Inflammatory macrophage treated with lipopolysaccharide for 1 hour (primary cell): ENCODE measurements at places on chromosomes 4 and X.

DNA sequence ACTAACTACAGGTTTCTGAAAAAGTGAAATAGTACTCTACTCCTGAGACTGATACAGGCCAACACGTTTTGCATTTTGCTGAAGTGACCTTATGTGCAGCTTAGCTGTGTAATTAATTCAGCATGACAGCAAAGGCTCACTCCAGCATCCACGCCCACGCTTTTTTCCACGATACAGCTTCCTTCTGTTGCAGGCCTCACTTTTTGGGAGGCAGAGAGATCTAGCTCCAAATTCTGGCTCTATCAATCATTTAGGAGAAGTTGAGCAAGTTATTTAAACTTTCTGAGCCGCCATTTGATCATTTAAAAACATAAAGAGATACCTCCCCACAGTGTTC is 160.3 kb downstream of the AFAP1 start:
- DNase-seq = no peak

DNA sequence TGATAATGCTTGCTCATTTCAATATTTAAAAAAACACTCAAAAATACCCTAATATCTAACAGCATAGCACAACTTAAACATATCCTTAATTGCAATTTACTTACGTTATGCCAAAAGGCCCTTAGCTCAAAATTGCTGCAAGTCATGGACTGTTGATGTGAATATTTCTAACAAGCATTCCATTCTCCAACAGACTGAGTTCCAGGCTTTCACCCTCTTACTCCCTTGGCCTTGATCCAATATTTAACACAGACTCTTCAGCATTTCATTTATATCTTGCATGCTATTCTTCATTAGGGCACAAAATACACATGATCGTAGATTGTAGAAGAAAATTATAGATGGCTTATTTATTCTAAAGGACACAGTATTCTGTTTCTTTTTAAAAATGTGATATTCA is 96.5 kb downstream of the RNF150 start:
- DNase-seq = no peak

DNA sequence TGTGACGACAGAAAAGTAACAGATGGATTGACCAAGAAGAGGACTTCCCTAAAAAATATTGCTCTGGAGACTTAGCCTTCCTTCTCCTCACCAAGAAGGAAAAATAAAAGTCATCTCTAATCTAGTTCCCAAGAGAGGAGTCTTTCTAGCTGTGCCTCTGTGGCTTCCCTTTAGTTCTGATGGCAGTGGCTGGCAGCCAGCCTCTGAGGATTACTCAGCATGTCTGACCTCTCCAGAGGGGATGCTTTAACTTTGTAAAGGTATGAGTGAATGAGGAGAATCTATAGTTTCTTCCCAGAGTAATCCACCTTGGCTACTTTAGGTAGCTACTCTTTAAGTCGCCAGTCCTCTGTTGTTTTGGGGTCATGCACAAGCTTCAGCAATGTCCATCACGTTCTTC is 163.9 kb upstream of the KIT start:
- no peak for DNase-seq

- no peak for DNase-seq
Observed at GRCh38 chrX:105277132-105277531, 56.6 kb upstream of the TEX13A start.

GRCh38 chrX:56783450-56783831 is 54.4 kb downstream of the NBDY start:
- DNase-seq = no peak

- no peak for DNase-seq
Observed at GRCh38 chrX:84078991-84079390, 109.0 kb downstream of the RPS6KA6 start.

DNA sequence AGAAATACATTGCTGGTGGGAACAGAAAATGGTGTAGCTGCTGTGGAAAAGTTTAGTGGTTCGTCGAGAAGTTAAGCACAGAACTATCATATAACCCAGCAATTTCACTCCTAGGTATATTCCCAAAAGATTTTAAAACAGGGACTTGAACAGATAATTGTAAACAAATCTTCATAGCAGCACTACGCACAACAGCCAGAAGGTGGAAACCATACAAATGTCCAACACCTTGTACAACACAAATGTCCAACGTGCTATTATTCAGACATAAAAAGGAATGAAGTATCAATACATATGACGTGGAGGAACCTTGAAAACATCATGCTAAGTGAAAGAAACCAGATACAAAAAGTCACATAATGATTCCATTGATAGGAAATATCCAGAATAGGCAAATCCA is 37.9 kb downstream of the CUL4B start:
- DNase-seq = no peak

- no peak for DNase-seq
Observed at GRCh38 chr4:59060895-59061294, 1950.7 kb upstream of the IGFBP7 start.

- no peak for DNase-seq
Observed at GRCh38 chrX:101081231-101081630, 2.6 kb downstream of the TMEM35A start.

DNA sequence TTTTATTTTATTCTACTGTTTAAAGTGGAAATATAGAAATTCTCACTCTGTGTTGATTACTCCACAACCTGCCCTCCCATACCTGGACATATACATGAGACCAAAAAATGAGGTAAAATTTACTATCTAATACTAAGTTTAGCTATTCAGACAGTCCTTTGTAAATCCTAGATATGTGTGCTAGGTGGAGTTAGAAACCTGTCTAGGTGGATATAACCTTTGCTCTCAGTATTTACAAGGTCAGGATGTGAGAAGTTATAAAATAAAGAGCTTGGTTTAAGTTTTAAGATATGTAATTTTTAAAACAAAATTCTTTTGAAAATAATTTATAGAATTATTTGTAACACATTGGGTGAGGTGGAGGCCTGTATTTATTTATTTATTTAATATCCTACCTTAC is 221.5 kb downstream of the PCDH7 start:
- no peak for DNase-seq

- DNase-seq = no peak
Observed at GRCh38 chr4:968221-968620, 5.1 kb downstream of the DGKQ start.

DNA sequence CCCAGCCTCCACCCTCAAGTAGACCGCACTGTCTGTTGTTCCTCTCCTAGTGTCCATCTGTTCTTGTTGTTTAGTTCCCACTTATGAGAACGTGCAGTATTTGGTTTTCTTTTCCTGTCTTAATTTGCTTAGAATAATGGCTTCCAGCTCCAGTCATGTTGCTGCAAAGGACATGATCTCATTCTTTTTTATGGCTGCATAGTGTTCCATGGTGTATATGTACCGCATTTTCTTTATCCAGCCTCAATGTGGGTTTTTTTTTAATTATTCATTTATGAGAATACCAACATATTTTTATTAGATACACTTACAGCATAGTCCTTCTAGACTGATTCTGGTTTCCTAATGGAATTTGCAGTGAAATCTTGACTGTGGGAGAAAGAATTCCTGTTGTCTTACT is 1.3 kb downstream of the VMA21 start:
- DNase-seq = no peak

DNA sequence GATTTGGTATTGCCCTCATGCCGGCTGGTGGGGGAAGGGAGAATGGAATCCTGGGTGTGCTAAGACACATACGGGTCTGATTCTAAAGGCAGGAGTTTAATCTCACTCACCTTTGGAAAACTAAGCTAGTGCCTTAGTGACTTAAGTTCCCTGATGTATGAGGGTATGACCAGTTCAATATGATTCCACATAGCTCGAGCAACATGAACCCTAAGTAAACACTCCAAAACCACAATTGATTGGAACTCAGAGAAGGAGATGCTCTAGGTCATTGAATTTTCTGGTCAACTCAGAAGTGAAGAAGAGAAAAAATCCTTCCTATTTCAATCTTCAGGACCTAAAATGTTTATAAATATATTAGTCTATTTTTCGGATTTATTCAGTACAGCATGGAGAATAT is 420.1 kb upstream of the INTU start:
- DNase-seq = no peak

- DNase-seq = no peak
Observed at GRCh38 chr4:146261041-146261440, 46.7 kb downstream of the REELD1 start.

- DNase-seq = peak; percentile 93
Observed at GRCh38 chr4:38804654-38805295, at the start of gene TLR1. Gene TLR1, minus strand, starts transcription at chr4:38804791. Its CDS starts 5,960 bp downstream, at chr4:38798831.

DNA sequence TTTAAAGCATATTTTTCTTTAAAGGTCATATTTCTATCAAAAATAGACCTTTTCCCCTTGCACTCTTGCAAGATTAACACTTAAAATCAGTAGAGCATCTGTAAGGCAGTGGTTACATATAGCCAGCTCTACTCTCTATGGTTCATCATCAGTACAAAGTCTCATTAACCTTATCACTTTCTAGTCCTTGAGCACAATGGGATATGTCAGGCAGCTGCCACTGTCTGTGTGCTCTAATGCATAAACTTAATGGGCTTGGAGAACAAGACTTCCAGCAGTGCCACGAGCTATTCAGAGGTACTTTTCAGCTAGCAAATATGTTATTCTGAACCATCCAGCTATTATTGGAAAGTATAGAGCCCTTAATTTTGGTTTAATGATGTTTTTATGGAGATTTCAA is 393.7 kb downstream of the GASK1B start:
- DNase-seq = no peak

DNA sequence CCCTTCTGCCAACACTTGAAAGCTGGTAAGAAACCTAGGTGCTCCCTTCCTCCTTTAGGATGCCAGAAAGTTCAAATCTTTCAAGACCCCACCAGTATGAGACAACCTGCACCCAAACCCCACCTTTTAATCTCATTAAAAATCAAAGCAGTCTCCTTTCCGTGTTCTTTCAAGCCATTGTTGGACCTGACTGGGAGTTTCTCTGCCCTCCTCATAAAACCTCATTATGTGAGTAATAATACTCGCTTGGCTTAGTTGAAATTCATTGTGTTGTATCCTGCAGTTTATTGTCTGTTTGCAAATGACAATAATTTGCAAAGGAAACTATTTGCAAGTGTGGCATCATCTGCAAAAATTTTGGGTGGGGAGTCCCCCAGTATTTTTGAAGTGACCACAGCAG is 133.2 kb upstream of the VEGFC start:
- no peak for DNase-seq

- DNase-seq = peak; percentile 20
Observed at GRCh38 chr4:15965325-15965724, 2.4 kb upstream of the FGFBP2 start.

DNA sequence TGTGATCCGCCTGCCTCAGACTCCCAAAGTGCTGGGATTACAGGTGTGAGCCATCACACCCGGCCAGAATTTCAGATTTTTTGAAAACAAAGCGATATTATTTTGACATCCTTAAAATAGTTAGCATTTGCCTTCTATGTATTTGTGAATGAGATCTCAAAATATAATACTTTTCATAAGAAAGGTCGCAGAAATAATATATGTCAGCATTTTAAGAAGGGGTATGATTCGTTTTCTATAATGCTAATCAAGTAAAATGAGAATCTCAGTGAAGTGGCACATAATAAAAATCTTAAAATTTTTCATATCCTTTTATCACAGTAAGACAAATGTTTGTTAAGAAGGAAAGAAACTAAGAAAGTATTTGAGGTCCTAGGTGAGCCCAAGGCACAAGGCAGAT is 52.2 kb downstream of the GRSF1 start:
- DNase-seq = no peak

- peak; percentile 62 for DNase-seq
Observed at GRCh38 chr4:112185740-112186670, 40.8 kb downstream of the FAM241A start.

GRCh38 chrX:24760363-24761000 is 66.8 kb downstream of the POLA1 start:
- no peak for DNase-seq

DNA sequence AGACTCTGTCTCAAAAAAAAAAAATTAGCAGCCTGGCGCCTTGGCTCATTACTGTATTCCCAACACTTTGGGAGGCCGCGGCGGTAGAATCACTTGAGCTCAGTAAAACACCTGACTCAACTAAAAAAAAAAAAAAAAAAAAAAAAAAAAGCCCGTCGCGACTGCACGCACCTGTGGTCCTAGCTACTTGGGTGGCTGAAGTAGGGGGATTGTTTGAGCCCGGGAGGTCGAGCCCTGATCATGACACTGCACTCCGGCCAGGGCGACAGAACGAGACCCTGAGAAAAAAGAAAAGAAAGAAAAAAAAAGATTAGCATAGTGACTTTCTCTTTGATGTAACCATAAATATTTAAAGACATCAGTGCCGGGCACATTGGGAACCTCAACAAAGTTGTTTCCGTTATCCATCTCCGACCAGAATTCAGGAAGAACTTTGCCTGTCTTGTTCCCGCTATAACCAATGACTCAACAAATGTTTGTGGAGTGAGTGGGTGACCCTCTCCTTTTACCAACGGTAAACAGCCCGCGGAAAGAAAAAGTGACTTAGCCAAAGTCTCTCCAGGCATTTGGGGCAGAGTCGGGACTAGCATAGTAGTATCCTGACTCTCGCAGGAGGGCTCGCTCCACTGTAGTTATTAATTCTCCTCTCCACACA is 553 bp upstream of the MED28 start:
- peak; percentile 65 for DNase-seq

- no peak for DNase-seq
Observed at GRCh38 chr4:87031920-87032319, 97.1 kb downstream of the AFF1 start.

DNA sequence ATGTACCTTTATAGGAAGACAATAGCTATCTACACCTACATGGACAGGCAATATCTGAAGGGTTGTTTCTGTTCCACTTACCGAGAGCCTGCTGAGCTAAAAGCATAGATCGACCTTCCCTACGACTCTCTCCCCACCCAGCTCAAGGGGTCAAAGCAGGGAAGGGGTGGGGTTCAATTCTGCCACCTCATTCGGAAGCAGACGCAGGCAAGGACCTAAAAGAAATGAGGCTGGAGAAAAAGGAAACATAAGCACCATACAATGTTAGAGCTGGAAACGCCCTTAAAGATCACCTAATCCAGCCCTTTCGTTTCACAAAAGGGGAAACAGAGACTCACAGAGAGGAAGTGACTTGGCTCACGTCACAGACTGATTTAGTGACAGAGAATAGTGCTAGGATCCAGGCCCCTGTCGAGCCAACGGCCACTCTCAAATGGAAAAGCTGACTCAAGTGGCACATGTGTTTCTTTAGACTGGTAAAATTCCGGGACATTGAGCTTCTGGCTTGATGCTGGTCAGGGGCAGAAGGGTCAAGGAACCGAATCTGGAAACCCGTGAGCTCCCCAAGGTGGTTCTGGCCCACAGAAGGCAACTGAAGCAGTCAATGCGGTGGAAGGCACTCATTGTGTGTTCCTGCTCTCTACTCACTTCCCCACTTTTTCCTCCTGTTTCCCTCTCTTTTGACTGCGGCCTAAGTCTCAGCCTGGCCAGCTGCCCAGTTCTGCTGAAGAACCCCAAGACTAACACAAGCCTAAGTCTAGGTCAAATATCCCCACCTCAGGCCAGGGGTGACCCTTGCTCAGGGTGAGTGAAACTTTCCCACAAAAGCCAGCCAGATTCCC is 7.5 kb downstream of the SEPTIN6 start:
- peak; percentile 76 for DNase-seq

DNA sequence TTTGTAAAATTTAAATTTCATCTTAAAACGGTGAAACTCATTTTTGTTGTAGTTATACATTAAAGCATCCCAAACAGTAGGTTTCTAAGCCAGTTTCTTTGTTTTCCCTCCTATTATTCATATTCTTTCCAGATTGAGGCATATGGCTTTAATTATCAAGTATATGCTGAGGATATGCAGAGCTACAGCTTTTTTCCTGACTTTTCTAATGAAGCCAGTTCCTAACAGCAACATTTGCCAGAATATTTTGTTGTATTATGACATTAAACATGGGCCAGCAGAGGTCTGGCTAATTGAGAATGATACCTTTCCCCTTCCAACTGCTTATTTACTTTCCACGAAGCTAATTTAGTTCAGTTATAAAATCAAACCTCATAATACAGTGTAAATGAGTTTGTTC is 75.3 kb downstream of the SLIT2 start:
- no peak for DNase-seq

- peak; percentile 75 for DNase-seq
Observed at GRCh38 chrX:45774961-45775360, 574.3 kb upstream of the DIPK2B start.
